ENCODE measurements at places on chromosomes 11 and 22. TPM values are rescaled to one million over a fixed set of nuclear protein-coding genes. Genes with fewer than 3 reads are reported as not detected.
A peak's percentile ranks its signal among the peaks of the same experiment; 100 is the strongest.

DNA sequence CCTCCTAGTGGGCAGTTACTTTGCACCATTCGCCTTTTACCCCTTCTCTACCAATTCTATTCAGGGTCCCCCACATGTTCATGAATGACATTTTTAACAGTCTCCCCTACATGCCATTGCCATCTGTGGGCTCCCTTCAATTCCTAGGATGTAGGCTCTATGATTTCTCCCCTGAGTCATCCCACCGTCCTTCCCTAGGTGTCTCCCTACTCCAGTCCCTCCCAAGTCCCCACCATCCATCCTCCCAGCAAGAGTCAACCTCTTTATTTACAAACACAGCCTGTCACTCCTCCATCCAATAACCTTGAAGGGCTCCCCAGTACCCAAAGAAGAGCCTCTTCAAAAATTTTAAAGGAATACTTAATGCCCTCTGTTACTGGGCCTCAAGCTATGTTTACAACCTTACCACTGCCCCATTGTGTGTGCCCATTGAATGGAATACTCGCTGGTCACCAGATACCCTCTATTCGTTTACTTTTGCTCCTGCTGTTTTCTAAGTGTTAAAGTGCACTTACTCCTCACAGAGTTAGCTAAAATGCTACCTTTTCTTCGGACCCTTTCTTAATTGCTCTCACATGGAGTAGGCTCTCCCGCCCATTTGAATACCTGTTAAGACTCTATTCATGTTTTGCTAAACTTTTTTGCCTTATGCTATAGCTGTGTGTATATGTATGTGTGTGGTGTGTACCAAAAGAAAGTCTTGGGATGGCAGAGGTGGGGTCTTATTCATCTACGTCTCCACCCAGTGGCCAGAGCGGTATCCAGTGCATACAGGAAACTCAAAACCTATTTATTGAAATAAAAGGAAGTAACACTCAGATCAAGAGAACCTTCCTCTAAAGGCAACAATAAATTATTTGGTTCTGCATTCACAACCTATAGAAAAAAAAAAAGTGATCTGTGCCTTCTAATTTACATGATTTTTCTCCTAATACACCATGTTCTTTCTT, 235.8 kb upstream of the CCDC90B start:
- no peak overlapping the region for H3K27ac ChIP-seq
- H3K4me3 ChIP-seq, result no peak overlapping the region
- no peaks in the 10 kb centered on the region for H3K4me1 ChIP-seq
- peaks cover 2% of the 10 kb centered on the region for H3K27me3 ChIP-seq
- DNase-seq, result no peak
- no peaks in the 10 kb centered on the region for H3K36me3 ChIP-seq

- no peaks in the 10 kb centered on the region for H3K4me1 ChIP-seq
- no peaks in the 10 kb centered on the region for H3K36me3 ChIP-seq
- peaks cover 5% of the 10 kb centered on the region for H3K27me3 ChIP-seq
- no peak overlapping the region for H3K4me3 ChIP-seq
- DNase-seq, result no peak
- no peak overlapping the region for H3K27ac ChIP-seq
Observed at GRCh38 chr11:36617543-36618362, 19.7 kb upstream of the RAG2 start.

DNA sequence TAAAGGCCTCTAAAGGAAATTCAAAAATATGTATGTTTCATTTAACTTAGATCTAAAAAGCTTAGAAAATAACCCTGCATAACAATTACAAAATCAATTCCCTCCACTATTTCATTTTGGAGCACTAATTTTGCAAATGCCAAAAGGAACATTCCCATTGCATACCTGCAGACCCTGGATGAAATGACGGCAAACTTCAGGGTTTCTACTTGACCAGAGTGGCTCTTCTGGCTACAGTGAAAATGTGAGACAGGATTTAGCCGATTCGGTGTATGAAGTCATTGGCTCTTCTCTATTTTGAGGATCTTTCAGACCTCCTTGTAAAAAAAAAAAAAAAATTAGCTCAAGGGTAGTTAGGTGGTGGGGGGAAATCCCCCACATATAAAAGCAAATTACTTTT, 44.1 kb downstream of the PAX6 start:
- H3K4me3 ChIP-seq, result no peak overlapping the region
- H3K27me3 ChIP-seq, result peaks cover 3% of the 10 kb centered on the region
- H3K27ac ChIP-seq, result no peak overlapping the region
- no peaks in the 10 kb centered on the region for H3K36me3 ChIP-seq
- no peak for DNase-seq
- no peaks in the 10 kb centered on the region for H3K4me1 ChIP-seq

DNA sequence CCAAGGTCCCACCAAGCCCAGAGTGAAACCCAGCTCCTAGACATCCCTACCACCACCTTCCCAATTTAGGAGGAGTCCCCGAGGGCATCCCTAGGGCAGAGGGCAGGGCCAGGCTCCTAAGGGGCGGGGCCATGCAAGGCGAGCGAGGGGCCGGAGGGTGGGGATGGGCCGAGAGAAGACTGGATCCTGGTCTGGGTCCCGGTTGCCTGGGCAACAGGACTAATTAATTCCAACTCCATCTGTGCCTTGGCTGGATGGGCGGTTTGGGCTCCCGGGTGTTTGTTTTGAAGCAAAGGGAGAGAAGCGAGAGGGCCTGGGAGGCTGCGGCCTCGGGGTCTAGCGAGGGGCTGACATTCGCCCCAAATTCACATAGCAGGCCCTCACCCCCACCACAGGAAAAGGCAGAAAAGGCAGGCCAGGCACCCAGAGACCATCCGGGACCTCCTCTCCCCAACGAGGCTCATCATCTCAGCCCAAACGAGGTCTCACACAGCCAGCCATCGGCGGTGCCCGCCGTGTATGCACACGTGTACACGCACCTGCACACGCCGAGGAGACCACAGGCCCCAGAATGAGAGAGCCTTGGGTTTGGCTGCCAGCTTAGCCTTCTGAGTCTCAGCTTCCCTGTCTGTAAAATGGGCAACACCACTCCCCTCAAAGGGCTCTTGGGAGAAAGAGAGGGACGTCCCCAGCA, 23.9 kb downstream of the ELFN2 start:
- H3K4me3 ChIP-seq, result no peak overlapping the region
- H3K27me3 ChIP-seq, result peaks cover 2% of the 10 kb centered on the region
- no peak for DNase-seq

The ZBTB16 gene
- 3.9 TPM for total RNA-seq

DNA sequence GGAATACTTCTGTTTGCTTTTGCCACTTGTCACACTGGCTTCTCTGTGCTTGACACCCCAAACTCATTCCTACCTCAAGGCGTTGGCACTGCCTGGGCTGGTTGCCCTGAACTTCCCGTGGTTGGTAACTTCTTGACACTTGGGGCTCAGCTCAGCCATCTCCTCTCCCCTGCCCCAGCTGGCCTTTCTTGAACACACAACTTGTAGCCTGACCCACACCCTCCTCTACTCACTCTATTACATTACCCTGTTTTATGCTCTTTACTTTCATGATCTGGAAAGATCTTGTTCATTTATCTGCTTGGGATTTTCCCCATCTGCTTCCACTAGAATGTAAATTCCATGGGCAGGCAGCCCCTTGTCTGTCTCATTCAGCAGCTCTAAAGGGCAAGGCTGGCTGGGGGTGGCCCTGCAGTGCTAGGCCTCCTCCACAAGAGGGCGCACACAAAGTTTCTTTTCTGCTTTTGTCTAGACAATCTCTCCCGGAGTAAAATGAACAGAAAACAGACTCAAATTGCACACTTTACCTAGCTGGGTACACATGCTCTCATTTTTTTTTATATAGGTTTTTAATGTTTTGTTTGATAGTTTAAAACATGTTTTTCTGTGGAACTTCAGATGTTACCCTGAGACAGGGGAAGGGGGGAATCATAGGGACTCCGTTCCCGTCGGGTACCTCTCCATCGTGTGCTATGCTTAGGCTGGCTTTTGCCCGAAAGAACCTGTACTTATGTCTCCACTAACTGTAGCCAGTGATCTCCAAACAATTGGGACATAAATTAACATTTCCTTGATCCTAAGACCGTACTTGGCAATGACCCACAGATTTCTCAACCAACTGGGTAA, 16.4 kb upstream of the MRGPRX2 start:
- no peaks in the 10 kb centered on the region for H3K4me1 ChIP-seq
- no peak overlapping the region for H3K4me3 ChIP-seq
- H3K36me3 ChIP-seq, result no peaks in the 10 kb centered on the region
- H3K27ac ChIP-seq, result no peak overlapping the region
- DNase-seq, result peak; percentile 49

The PNPLA5 gene
- not detected for total RNA-seq

- no peaks in the 10 kb centered on the region for H3K4me1 ChIP-seq
- no peaks in the 10 kb centered on the region for H3K27me3 ChIP-seq
- H3K27ac ChIP-seq, result no peak overlapping the region
Observed at GRCh38 chr22:33600113-33600512, 320.2 kb downstream of the LARGE1 start.

The PITPNB gene
- 153 TPM for total RNA-seq

The DRICH1 gene
- 0.34 TPM for total RNA-seq

- no peaks in the 10 kb centered on the region for H3K27me3 ChIP-seq
- no peak overlapping the region for H3K4me3 ChIP-seq
- peak overlapping the region; percentile 88 for H3K27ac ChIP-seq
- peaks cover 62% of the 10 kb centered on the region for H3K36me3 ChIP-seq
- DNase-seq, result no peak
Observed at GRCh38 chr11:12159351-12160099, 49.1 kb downstream of the MICAL2 start.

- no peaks in the 10 kb centered on the region for H3K4me1 ChIP-seq
- DNase-seq, result no peak
- peaks cover 7% of the 10 kb centered on the region for H3K27me3 ChIP-seq
- no peak overlapping the region for H3K27ac ChIP-seq
Observed at GRCh38 chr11:18061351-18061750, 15.3 kb upstream of the TPH1 start.

- H3K36me3 ChIP-seq, result no peaks in the 10 kb centered on the region
- H3K27me3 ChIP-seq, result peaks cover 12% of the 10 kb centered on the region
- no peak overlapping the region for H3K27ac ChIP-seq
- DNase-seq, result no peak
- H3K4me1 ChIP-seq, result no peaks in the 10 kb centered on the region
Observed at GRCh38 chr11:128261011-128261421, 326.3 kb downstream of the ETS1 start.

DNA sequence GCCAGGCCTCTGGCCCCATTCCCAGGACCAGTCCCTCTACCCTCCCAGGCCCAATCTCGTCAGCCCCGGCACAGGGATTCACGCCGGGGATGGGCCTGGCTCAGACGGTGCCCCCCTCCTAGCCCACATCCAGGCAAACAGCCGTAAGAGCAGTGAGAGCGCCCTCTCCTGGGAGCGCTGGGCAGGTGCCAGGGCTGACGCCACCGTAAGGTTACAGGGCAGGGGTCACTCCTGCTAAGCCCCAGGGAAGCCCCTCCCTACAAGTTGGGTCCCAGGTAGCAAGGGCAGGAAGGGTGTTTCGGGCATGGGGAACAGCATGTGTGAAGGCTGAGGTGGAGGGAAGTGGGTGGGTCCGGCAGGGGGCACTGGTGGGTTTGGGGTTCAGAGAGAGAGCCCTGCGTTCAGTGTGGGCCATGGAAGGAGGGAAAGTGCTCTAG, 19.2 kb upstream of the PPARA start:
- H3K27me3 ChIP-seq, result no peaks in the 10 kb centered on the region
- DNase-seq, result no peak
- no peaks in the 10 kb centered on the region for H3K36me3 ChIP-seq
- H3K4me1 ChIP-seq, result no peaks in the 10 kb centered on the region
- no peak overlapping the region for H3K27ac ChIP-seq
- H3K4me3 ChIP-seq, result no peak overlapping the region

The BIK gene
- 2.3 TPM for total RNA-seq

GRCh38 chr11:95132956-95133355, 43.3 kb downstream of the ENDOD1 start:
- no peaks in the 10 kb centered on the region for H3K27me3 ChIP-seq
- H3K4me1 ChIP-seq, result peaks cover 18% of the 10 kb centered on the region
- no peak overlapping the region for H3K27ac ChIP-seq
- no peak for DNase-seq
- H3K4me3 ChIP-seq, result no peak overlapping the region
- peaks cover 25% of the 10 kb centered on the region for H3K36me3 ChIP-seq

- H3K27me3 ChIP-seq, result no peaks in the 10 kb centered on the region
- H3K4me3 ChIP-seq, result no peak overlapping the region
- DNase-seq, result no peak
Observed at GRCh38 chr22:31173386-31174145, 13.6 kb downstream of the RNF185 start.

DNA sequence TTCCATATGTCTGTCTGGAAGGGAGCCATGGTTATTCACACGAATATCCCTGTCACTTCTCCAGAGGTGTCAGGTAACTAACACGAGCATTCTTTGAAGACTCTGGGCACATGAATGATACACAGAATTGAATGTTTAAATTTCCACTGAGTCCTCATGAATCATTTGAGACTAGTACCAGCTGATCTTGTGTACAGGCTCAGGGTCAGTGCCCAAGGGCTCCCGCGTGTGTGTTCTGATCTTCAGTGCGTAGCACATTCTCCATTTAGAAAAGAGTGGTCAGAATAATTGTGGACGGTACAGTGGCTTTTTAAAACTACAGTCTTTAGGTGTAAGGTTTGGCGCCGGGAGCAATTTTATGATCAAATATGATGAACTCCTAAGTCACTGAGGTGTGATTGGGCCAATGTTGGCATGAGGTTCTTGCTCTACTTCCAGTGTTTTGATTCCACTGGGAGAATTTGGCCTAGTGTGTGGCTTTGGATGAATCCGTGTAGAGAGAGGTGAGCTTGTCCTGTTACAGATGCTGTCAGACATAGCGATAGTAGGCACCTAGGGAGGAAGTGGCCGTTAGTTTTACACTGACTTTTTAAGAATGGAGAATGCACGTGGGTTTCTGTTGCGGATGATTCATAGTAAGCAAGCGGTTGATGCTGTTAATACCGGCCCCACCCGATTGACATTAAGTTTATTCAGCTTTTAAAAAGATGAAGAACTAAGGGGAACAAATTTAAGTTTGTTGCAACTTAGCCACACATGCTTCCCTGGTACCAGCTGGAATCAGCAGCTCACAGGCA, 22.2 kb downstream of the NUP50 start:
- no peak overlapping the region for H3K27ac ChIP-seq
- H3K4me1 ChIP-seq, result peaks cover 8% of the 10 kb centered on the region
- peaks cover 36% of the 10 kb centered on the region for H3K36me3 ChIP-seq
- H3K27me3 ChIP-seq, result no peaks in the 10 kb centered on the region

DNA sequence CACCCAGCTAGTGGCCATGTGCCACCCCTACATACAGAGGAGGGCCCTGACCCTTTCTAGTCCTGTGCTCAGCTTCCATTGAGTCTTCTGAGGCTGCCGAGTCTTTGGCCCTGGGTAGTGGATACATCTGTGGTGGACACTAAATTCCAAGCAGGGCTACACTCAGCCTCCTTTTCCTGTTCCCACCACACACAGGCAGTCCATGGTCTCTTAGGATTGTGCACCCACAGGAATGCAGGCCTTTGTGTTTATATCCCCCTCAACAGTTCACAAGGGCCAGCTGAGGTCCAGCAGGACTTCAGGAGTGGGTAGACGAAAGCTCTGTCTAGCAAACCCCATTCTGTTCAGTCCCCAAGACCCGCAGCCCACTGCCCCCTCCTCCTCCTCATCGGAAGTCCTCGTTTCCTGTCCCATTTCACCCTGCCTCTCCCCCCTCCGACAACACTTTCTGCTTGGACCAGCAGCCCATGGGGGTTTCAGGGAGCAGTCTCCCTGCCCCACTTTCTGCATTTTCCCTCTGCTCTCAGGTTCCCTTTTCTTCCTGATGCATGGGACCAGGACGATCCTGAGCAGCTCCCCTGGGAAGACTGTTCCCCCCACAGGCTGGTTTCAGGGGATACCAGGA, 91.8 kb downstream of the SWAP70 start:
- peaks cover 1% of the 10 kb centered on the region for H3K36me3 ChIP-seq
- no peak for DNase-seq
- H3K27ac ChIP-seq, result no peak overlapping the region
- peaks cover 2% of the 10 kb centered on the region for H3K27me3 ChIP-seq
- peaks cover 59% of the 10 kb centered on the region for H3K4me1 ChIP-seq

- H3K27me3 ChIP-seq, result no peaks in the 10 kb centered on the region
- DNase-seq, result no peak
- H3K4me3 ChIP-seq, result no peak overlapping the region
- no peak overlapping the region for H3K27ac ChIP-seq
Observed at GRCh38 chr11:68525930-68526329, 65.4 kb downstream of the PPP6R3 start.
